NCI-H460 (cell line): ENCODE measurements at places on chromosomes 5 and 9. TPM values are rescaled to one million over a fixed set of nuclear protein-coding genes. Genes with fewer than 3 reads are reported as not detected.

Gene DMGDH
- 0.20 TPM in 1 of 2 replicates, not detected in the other for total RNA-seq

Gene POU5F2
- 0.58 and 0.87 TPM in 2 replicates for total RNA-seq

Gene SLC6A19
- total RNA-seq, result not detected in 2 replicates

Gene PCDHB16
- total RNA-seq, result 0.32 and 0.69 TPM in 2 replicates

Gene SH3PXD2B
- 11.5 and 14.9 TPM in 2 replicates for total RNA-seq

Gene PTPN3
- 6.9 and 9.2 TPM in 2 replicates for total RNA-seq

Gene MEIKIN
- not detected in 2 replicates for total RNA-seq

Gene ORM2
- not detected in 2 replicates for total RNA-seq

Gene LCN10
- total RNA-seq, result not detected in 2 replicates

Gene TMEM215
- total RNA-seq, result not detected in 2 replicates

Gene C9orf153
- total RNA-seq, result 0.14 and 0.40 TPM in 2 replicates

Gene F2RL1
- total RNA-seq, result 2.1 and 3.0 TPM in 2 replicates

Gene ZNF618
- 2.4 and 2.9 TPM in 2 replicates for total RNA-seq

Gene CDK9
- 16.7 and 23.1 TPM in 2 replicates for total RNA-seq

Gene SLC28A3
- not detected in 2 replicates for total RNA-seq

Gene IRX4
- total RNA-seq, result 0.20 and 0.79 TPM in 2 replicates

Gene ZBTB43
- 8.0 and 30.6 TPM in 2 replicates for total RNA-seq

Gene ERMP1
- 14.9 and 16.2 TPM in 2 replicates for total RNA-seq
